ENCODE measurements at places on chromosomes 6 and 20. TPM values are rescaled to one million over a fixed set of nuclear protein-coding genes. Genes with fewer than 3 reads are reported as not detected.

- H3K27me3 ChIP-seq = no peaks in the 10 kb centered on the region
- no peak for DNase-seq
- peak overlapping the region; percentile 3 for H3K27ac ChIP-seq
- H3K4me3 ChIP-seq = no peak overlapping the region
Observed at GRCh38 chr6:75084872-75085381, 120.9 kb downstream of the COL12A1 start.

SPATA25 gene
- 35.2 TPM for total RNA-seq

TMEM217 gene
- not detected for total RNA-seq

GRCh38 chr6:24504649-24505586, 10.1 kb downstream of the ALDH5A1 start:
- H3K27ac ChIP-seq = no peak overlapping the region
- H3K4me3 ChIP-seq = no peak overlapping the region
- no peaks in the 10 kb centered on the region for H3K4me1 ChIP-seq
- H3K27me3 ChIP-seq = no peaks in the 10 kb centered on the region
- no peaks in the 10 kb centered on the region for H3K36me3 ChIP-seq

GRCh38 chr6:71852948-71853347, 33.4 kb upstream of the RIMS1 start:
- H3K4me1 ChIP-seq = no peaks in the 10 kb centered on the region
- H3K4me3 ChIP-seq = no peak overlapping the region
- no peaks in the 10 kb centered on the region for H3K27me3 ChIP-seq

PLA2G7 gene
- total RNA-seq = 0.53 TPM

GRCh38 chr20:60352017-60352416, 393.8 kb downstream of the CDH26 start:
- H3K4me1 ChIP-seq = no peaks in the 10 kb centered on the region
- no peak for DNase-seq
- no peak overlapping the region for H3K4me3 ChIP-seq

DNA sequence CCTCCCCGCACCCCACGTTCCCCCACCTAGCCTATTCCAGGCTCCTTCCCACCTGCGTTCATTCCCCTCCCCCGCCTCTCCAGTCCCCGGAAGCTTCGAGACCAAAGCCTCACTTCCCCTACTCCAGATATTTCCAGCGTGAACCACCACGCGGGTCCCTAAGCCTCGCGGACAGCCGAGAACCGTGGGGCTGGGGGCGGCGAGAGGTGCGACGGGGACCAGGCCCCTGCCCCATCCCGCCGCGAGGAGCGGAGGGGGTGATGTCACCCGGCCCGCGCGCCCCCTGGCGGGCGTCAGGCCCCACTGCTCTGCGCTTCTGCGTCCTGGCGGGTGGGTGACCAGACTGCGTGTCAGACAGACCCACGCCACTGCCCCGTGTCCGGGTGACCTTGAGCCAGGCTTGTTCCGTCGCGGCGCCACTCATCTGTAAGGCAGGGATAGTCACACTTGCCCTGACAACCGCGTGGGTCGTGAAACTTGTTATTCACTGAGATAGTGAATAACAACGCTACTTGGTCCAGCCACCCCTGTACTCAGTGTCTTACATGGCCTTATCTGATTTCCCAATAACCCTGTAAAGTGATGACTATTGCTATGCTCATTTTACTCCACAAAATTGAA, 9.0 kb upstream of the HSP90AB1 start:
- H3K36me3 ChIP-seq = no peaks in the 10 kb centered on the region
- peak overlapping the region; percentile 56 for H3K4me3 ChIP-seq
- peak; percentile 88 for DNase-seq
- no peaks in the 10 kb centered on the region for H3K27me3 ChIP-seq

DNA sequence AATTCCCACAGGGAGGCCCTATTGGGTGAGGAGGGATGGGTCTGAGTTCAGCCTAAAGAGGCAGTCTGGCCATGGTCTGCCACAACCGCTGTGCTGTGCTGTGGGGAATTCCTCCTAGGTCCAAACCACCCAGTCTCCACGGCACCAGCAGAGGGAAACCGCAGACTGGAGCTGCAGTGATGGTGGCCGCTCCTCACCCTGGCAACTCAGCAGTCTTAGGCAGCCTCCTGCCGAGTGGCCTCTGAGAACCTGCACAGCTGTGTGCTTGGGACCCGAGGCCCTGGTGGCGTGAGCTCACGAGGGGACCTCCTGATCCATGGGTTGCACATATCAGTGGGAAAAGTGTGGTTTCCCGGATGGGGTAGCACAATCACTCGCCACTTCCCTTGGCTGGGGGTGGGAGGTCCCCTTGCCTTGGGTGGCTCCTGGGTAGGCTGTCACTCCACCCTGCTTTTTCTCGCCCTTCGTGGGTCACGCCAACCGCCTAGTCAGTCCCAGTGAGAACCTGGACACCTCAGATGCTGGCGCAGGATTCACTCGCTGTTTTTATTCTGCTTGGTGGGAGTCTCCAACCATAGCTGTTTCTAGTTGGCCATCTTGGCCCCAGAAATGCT, 242.2 kb downstream of the CDH26 start:
- H3K4me3 ChIP-seq = no peak overlapping the region
- no peak for DNase-seq
- H3K27me3 ChIP-seq = no peaks in the 10 kb centered on the region

GRCh38 chr6:96898241-96898851, 655 bp upstream of the NDUFAF4 start:
- no peak for DNase-seq
- H3K27me3 ChIP-seq = no peaks in the 10 kb centered on the region
- H3K36me3 ChIP-seq = no peaks in the 10 kb centered on the region
- peak overlapping the region; percentile 85 for H3K27ac ChIP-seq

DNA sequence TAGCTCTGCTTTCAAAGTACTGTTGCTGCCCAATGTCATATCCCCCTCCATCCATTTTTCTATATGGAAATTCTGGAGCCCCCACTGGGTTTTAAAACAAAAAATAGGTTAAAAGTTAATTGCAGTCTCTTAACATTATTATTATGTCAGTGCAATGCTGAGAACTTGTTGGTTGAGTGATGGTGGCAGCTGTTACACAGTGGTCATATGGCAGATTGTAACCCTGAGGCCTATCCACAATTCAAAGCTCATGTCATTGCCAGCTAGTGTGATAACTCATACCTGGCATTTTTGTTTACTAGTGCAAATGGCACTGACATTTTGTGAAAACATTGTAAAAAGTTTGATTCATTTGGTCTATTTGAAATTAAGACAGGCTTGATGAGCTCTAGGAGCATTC, 305.7 kb upstream of the FLRT3 start:
- H3K27ac ChIP-seq = no peak overlapping the region
- no peak for DNase-seq
- no peaks in the 10 kb centered on the region for H3K4me1 ChIP-seq
- no peaks in the 10 kb centered on the region for H3K36me3 ChIP-seq
